Activated naive CD4-positive, alpha-beta T cell (primary cell): ENCODE measurements at places on chromosomes 7 and 10.

- DNase-seq, result no peak
Observed at GRCh38 chr7:29192811-29193210, 1.8 kb upstream of the CHN2 start.

GRCh38 chr7:34025600-34025999, 120.3 kb downstream of the BMPER start:
- no peak for DNase-seq

DNA sequence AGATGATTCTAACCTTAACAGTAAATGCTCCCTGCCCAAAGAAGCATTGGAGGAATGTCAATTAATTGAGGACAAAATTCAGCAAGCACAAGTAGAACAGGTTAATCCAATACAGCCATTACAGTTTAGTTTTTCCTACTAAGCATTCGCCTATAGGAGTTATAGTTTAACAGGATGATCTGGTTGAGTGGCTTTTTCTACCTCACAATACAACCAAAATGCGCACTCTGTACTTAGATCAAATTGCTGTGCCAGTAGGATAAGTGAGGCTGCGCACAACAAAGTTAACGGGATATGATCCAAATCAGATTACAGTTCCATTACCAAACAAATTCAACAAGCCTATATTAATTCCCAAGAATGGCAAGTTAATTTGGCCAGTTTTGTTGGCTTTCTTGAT, 117.1 kb upstream of the TRIM24 start:
- no peak for DNase-seq

GRCh38 chr10:86888585-86889381, 68.6 kb downstream of the MMRN2 start:
- DNase-seq, result no peak

GRCh38 chr7:20796500-20796899, 9.8 kb upstream of the SP8 start:
- DNase-seq, result no peak

GRCh38 chr7:13946181-13946580, 43.3 kb downstream of the ETV1 start:
- no peak for DNase-seq

DNA sequence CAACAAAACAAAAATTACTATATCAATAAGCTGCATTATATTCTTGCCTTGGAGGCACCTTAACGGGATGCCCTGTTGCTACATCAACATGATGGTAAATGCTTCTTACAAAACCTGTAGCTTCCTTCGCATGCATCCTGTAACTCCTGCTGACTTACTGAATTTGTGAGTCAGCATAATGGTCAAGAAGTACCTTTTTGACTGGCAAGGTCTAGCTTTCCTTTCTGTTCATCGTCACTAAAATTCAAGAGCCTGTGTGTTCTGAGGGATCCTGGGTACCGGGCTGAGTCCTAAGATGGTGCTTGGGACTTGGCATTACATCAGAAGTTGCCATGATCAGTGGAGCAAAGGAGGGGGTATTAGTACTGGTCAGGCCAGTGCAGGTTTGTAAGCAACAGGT, 4.9 kb downstream of the PFKFB3 start:
- no peak for DNase-seq

DNA sequence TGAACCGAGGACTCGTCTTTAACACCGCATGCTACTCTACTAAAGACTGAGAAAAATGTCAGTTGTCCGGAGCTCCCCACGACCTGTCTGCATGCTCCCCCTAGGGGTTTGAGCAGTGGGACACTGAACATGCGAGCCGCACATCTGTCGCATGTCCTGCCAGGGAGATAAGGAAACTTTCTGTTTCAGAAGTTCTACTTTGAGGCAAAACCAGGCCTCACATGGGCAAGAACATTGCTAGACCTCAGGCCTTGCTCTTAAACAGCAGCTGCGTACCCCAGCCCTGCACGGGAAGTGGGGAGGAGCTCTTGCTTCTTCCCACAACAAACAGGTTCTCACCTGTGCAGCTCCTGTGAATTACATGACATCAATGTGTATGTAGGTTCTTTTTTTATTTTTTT, 30.3 kb upstream of the HERPUD2 start:
- no peak for DNase-seq

DNA sequence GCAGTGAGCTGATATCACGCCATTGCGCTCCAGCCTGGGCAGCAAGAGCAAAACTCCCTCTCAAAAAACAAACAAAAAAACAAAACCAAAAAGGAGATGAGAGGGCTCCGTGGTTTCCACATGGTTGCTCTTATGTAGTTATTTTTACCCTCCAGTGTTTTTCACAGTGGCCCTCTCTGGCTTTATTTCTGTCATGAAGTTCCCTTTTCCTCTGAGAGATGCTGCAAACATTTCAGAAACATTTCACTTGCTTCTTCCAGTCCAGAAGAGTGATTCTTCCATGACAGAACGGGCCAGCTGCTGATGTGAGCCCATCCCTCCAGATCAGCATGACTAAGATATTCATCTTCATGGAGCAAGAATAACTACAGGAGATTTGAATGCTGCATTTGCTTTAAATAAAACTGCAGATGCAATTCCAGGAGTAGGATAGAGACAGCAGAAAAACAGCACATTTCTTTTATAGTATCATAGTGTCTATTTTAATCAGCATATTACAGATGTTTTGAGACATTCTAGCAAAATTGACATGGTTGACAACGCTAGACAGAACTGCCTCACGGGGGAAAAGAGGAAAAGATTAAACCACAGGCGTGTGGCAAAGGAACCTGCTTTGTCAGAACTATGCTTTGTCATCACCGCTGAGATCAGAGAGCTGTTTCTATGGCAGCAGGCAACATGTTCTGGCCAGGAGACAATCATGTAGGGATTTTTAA, 40.3 kb downstream of the NRCAM start:
- no peak for DNase-seq

DNA sequence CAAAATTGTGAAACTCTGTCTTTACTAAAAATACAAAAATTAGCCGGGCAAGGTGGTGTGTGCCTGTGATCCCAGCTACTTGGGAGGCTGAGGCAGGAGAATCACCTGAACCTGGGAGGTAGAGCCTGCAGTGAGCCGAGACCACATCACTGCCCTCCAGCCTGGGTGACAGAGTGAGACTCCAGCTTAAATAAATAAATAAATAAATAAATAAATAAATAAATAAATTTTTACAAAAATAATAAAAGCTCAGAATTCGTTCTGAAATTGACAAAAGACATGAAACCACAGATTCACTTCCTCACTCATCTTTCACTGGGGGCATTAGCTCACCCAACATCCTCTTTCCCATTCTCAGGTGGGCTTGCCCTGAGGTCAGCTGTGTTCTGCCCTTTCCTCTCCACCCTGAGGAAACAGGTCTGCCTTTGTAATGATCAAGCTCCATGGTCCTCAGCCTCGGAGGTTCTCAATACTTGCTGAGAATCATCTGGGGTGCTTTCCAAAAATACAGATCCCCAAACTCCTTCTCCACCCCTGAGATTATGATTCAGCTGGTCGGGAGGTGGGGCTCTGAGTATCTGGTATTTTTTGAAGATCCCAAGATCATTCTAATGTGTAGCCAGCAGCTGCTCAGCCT, 29.2 kb upstream of the APBB1IP start:
- DNase-seq, result no peak

DNA sequence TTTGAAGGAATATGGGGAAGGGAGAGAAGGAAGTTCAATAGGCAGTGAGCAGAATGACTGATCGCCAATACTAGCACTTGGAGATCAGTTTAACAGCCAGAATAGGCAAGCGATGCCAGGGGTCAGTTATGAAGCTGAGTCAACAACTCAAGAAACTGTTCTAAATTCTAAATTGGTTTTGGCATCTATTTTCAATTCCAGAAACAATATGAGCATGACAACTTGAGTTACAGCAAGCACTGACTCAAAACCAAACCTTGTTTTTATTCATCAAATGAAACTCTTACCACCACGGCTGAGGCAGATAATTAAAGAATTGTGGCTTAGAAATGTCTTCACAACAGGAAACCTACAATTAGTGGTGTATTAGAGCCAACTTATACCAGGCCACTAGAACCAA, 180.5 kb upstream of the ASAH2 start:
- no peak for DNase-seq

DNA sequence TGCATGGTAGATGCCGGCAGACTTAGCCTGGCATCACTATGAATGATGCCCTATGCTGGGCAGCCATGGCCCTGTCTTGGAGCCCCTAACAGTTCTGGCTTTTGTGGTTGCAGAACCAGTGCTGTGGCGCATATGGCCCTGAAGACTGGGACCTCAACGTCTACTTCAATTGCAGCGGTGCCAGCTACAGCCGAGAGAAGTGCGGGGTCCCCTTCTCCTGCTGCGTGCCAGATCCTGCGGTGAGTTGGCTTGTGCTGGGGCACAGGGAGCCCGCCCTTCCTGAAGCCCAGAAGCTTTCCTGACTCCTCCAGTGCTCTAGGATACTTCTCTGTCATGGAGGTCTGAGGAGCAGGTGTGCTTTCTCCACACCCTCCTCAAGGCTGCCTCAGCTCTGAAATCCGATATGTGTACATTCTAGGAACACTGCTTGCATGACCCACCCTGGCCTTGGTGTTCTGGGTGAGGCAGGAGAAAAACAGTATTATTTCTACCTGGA, 25.6 kb upstream of the SH2D4B start:
- DNase-seq, result no peak

DNA sequence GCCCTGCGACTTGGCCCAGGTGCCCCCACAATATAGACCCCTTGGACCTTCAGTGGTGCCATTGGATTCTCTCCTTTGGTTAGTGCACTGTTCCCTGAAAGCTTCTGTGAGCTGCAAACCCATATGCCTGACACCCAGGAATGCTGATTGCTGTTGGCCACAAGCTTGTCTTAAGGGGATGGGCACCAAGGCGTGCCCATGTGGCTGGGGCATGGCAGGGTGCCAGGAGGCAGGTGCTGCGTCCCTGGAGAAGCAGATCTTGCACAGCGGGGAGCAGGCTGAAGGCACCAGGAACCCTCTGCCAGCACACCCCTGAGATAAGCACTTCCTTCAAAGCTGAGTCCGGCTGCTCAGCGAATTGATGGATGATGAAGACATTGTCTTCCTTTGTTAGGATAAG, 411.8 kb downstream of the SDK1 start:
- DNase-seq, result no peak

DNA sequence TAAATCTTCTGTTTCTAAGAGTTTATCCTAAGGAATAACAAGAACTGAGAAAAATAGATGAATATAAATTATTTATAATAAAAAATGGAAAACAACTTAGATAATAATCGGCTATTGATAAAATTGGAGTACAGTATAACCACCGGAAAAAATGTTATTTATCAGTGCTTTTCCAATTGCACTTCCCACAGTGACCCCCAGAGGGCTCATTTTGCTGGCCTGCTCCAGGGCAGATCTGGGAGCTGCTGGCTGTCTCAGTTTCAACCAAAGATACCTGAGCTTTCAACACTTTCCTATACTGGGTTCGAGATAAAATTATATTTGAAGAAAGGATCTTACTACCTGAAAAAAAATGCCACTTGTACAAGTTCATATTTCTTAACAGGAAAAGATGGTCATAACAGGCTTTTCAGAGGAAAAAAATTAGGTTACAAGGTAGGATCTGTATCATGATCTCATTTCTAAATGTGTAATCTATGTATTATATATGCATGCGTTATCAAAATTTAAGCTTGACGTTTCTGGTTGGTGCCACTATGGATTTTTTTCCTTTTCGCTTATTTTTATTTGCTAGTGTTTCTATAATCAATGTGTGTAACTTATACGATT, 165.7 kb downstream of the NPSR1 start:
- peak; percentile 38 for DNase-seq

- DNase-seq, result no peak
Observed at GRCh38 chr7:75614401-75614800, 122.3 kb downstream of the SPDYE5 start.

GRCh38 chr10:79023240-79024162, 45.3 kb upstream of the ZMIZ1 start:
- no peak for DNase-seq

DNA sequence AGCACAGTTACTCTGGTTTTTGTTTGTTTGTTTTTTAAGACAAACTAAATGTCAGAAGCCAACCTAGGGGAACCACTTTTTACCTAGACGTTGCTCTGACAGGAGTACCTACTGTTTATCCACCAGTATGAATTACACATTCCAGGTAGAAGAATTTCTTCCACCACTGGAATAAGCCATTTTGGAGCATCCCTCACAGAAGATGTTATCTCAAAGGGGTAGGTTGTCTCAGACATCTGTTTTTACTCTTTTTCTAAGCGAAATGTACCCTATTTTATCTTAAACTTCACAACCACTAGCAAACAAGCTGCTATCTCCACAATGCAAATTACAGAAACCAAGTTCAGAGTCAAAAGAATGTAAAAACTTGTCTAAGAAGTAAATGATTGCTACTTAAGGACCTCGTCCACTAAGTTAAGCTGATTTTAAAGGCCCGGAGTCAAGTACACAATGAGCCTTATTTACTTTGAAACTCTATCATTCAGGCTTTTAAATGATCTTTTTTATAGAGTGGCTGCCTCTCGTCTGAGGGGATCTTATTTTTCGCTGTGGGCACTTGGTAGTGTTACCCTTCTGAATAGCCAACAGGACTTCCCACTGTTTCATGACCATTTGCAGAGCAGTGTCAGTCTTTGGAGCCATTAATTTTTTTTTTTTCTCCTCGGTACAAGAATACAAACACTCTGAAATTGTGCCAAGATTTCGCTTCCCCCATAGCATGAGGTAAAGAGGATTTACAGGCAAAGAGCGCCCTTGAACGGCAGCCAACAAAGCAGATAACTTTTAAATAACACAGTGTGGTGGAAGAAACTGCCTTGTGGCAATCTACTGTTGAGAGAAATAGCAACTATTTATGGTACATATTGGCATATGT, 15.7 kb upstream of the ARMC3 start:
- no peak for DNase-seq

GRCh38 chr7:2273866-2274265, 31.8 kb downstream of the NUDT1 start:
- DNase-seq, result no peak

- DNase-seq, result no peak
Observed at GRCh38 chr10:5656737-5657579, 9.4 kb downstream of the ASB13 start.

DNA sequence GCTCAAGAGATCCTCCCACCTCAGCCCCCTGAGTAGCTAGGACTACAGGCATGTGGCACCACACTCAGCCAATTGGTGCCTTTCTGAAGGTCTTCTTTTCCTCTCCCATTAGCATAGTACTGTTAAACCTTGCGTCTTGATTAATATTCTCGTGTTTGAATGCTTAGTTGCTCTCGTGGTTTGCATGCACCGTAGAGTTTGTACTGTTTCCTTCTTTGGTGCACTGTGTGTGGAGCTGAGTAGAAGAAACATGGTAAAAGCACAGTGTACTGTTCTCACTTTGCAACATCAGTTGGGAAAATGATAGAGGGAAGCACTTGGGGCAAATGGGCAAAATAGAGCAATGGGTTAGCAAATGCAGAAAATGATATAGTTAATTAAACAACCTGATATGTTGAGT, 27.6 kb upstream of the RPA3 start:
- DNase-seq, result no peak

GRCh38 chr7:117873310-117874190, at the start of gene CTTNBP2:
Gene CTTNBP2, minus strand, starts transcription at chr7:117873441. Its CDS starts 26 bp downstream, at chr7:117873415.
- no peak for DNase-seq

- DNase-seq, result no peak
Observed at GRCh38 chr10:96235326-96236089, 35.9 kb downstream of the BLNK start.

GRCh38 chr7:93861325-93861949, 29.1 kb downstream of the TFPI2 start:
- DNase-seq, result no peak

GRCh38 chr7:69276011-69276729, 322.1 kb upstream of the AUTS2 start:
- no peak for DNase-seq
